ENCODE measurements at places on chromosomes 5 and 9.

- DNase-seq, result no peak
Observed at GRCh38 chr9:27382308-27382707, 85.4 kb upstream of the EQTN start.

DNA sequence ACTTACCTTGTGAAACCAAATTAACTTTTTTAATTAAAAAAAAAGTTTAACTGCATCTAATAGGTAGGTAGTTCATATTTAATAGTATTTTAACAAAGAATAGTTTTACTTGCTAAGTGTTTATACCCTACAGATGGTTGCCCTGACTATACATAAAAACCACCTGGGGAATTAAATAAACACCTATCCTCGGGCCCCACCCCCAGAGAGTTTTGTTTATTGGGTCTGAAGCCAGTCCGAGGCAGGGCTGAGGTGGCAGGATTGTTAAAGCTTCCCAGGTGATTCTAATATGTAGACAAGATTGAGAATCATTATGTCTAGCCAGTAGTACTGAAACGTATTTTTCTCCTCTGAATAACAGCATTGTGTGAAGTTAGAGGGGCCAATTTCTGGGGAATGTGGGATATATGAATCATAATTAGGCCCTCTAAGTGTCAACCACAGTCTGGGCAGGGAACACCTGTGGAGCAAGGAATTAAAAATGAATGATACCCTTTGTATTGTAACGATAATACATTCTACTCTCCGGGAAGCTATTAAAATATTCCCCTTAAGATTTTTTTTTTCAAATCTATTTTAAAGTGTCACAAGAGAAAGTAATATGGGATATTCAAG is 5.6 kb upstream of the PAM start:
- no peak for DNase-seq

- no peak for DNase-seq
Observed at GRCh38 chr5:151127926-151128325, 29.7 kb downstream of the ANXA6 start.

- no peak for DNase-seq
Observed at GRCh38 chr5:7146886-7147285, 249.1 kb upstream of the ADCY2 start.

DNA sequence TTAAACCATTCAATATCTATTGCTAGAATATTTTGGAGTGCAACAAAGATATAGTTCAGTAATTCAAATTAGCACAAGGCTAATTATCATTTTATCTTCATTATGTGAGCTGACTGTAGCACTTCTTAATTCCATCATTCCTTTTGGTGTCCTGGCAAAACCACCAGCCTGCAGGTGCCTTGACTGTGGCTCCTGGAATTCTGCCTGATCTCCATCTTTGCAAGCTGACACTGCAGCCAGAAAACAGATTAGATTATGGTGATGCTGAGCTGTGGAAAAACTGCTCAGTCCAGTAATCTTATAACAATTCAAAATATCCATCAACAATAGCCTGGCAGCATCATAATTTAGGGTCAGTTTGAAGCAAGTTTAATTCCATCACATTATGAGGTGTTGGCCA is 919.5 kb downstream of the DTWD2 start:
- DNase-seq, result no peak

- peak; percentile 17 for DNase-seq
Observed at GRCh38 chr9:123834218-123834888, 95.6 kb downstream of the DENND1A start.

DNA sequence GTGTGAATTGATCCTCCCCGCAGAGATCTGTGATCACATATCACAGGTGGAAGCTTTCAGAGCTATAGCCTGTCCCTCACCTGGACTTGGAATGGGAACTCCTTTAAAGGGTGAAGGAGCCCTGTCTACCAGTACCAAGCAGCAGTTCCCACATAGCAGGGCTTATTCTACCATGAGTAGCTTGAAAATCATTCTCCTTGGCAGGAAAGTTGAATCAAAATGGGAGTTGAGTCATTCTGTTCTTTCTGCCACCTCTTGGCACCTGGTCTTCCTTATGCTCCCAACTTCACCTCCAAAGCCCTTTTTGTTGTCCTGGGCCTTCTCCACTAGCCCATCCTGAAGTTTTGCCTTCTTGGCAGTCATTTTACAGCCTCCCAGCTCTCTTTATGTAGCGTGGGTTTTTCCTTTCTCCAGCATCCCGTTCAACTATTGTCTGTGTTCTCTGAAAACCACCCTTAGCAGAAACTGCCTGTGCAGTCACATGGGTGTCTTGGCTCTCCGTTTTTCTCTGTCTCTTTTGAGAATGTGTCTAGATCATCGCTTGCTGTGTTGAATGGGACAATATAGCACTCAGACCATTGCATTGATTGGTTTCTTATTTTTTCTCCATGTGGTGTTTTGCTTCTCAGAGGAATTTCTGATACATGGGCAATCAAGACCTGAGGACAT is 222.2 kb downstream of the AOPEP start:
- no peak for DNase-seq

Measured in astrocyte of the spinal cord (primary cell).